ENCODE measurements at places on chromosomes 7 and 10. TPM values are rescaled to one million over a fixed set of nuclear protein-coding genes. Genes with fewer than 3 reads are reported as not detected.

Gene HYAL4
- not detected for polyA plus RNA-seq

Gene CD36
- polyA plus RNA-seq, result not detected

Gene TMEM229A
- polyA plus RNA-seq, result not detected

Gene NEUROD6
- polyA plus RNA-seq, result not detected

Gene TMEM236
- polyA plus RNA-seq, result not detected

Gene ADAM12
- polyA plus RNA-seq, result 6.4 TPM

Gene PTTG1IP2
- not detected for polyA plus RNA-seq

Gene ZNF394
- 65.6 TPM for polyA plus RNA-seq

Gene ODAD2
- polyA plus RNA-seq, result not detected

Gene CYP2C19
- polyA plus RNA-seq, result not detected

Gene VWC2
- not detected for polyA plus RNA-seq

Gene FBXO24
- not detected for polyA plus RNA-seq

Gene ACTR3C
- 4.7 TPM for polyA plus RNA-seq

Gene OR2A42
- polyA plus RNA-seq, result not detected

Gene CHPF2
- polyA plus RNA-seq, result 31.3 TPM
